ENCODE measurements at places on chromosomes 4 and X. TPM values are rescaled to one million over a fixed set of nuclear protein-coding genes. Genes with fewer than 3 reads are reported as not detected.

COL4A6 gene
- total RNA-seq, result not detected

IL1RAPL2 gene
- not detected for total RNA-seq

MAGEC1 gene
- total RNA-seq, result not detected

GNRHR gene
- not detected for total RNA-seq

PASD1 gene
- total RNA-seq, result not detected

ZXDA gene
- total RNA-seq, result 10.5 TPM

FAM236B gene
- total RNA-seq, result not detected

PABPC5 gene
- not detected for total RNA-seq

FTSJ1 gene
- total RNA-seq, result 48.6 TPM

LINC00632 gene
- 9.5 TPM for total RNA-seq

AKAP14 gene
- not detected for total RNA-seq

SEPTIN11 gene
- 22.4 TPM for total RNA-seq

TMSB15A gene
- total RNA-seq, result 0.46 TPM

GAGE12E gene
- total RNA-seq, result not detected

RNF175 gene
- 9.3 TPM for total RNA-seq

DNA sequence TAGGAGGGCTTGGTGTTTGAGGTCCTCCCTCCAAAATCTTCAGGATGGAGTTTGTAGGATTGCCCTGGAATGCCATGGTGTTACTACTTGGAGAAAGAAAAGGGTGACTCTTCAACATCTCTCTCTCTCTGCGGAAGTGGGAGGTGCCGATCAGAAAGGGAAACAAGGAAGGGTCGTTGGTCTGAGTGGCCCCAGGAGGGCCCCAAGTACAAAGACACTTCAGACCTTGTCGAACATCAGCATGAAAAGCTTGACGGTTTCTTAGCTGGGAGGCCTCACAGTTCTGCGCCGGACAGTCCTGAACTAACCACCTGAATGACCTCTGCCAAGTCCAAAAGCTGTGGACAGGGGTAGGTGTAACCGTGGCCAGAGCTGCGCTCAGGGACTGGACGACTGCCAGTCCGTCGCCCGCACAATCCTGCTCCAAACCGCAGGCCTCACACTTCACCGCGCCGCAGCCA, 646 bp upstream of the GSX2 start:
- H3K27ac ChIP-seq, result no peak overlapping the region
- H3K36me3 ChIP-seq, result no peaks in the 10 kb centered on the region
- peaks cover 20% of the 10 kb centered on the region for H3K4me1 ChIP-seq
- no peak for DNase-seq

DNA sequence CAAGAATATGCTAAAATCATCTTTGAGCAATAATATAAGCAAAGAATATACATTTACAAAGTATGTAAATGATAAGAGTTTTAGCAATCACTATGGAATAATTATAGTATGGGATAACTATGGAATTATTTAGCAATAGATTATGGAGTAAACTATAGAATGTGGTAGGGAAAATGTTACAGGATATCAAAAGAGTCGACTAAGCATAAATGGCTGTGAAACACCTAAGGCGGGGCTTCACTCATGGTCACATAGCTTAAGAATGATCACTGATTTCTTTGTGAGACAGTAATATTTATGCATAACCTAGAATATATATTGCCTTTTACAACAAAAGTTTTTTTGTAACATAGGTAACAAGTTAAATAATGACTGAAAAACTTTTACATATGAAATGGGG, 2049.7 kb downstream of the ARAP2 start:
- no peak overlapping the region for H3K4me3 ChIP-seq
- H3K4me1 ChIP-seq, result no peaks in the 10 kb centered on the region
- H3K27ac ChIP-seq, result no peak overlapping the region
- DNase-seq, result no peak

GRCh38 chr4:128288689-128289106, 1.1 kb upstream of the PGRMC2 start:
- H3K36me3 ChIP-seq, result no peaks in the 10 kb centered on the region
- peak overlapping the region; percentile 88 for H3K4me3 ChIP-seq
- DNase-seq, result peak; percentile 85
- H3K4me1 ChIP-seq, result peaks cover 25% of the 10 kb centered on the region

GRCh38 chrX:115968436-115969252, 201.9 kb upstream of the AGTR2 start:
- no peaks in the 10 kb centered on the region for H3K36me3 ChIP-seq
- no peak overlapping the region for H3K4me3 ChIP-seq
- DNase-seq, result no peak
- H3K27me3 ChIP-seq, result no peaks in the 10 kb centered on the region
- no peaks in the 10 kb centered on the region for H3K4me1 ChIP-seq

DNA sequence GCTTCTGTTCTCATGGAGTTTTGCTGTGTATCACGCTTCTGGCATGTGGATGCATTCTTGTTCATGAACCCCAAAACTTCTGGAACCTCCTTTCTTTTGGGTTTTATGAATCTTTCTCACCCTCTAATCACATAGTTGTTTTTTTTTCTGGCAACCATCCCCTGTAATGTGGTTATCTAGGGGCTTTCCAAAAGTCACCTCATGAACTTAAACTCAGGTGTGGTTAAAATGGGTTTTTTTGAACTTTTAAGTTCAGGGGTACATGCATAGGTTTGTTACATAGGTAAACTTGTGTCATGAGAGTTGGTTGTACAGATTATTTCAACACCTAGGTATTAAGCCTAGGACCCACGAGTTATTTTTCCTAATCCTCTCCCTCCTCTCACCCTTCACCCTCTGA, 1099.4 kb upstream of the SLIT2 start:
- H3K27ac ChIP-seq, result no peak overlapping the region
- H3K36me3 ChIP-seq, result no peaks in the 10 kb centered on the region
- H3K4me1 ChIP-seq, result no peaks in the 10 kb centered on the region

DNA sequence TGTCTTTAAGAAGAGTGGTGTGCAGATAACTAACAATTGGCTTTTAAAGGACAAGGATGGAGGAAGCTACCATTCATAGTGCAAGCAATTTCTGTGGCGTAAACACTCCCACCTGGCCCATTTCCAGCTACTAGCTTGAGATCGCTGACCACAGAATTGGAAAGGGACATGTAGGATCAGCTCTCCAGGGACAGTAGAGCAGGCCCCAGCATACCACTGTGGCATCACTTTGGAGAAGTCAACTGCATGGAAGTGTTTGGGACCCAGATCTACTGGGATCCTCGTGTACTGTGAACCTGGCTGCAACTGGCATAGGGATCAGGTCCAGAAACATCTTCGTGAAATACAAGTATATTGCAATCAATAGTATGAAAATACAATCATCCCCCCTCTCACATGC, 515.0 kb downstream of the INPP4B start:
- no peaks in the 10 kb centered on the region for H3K36me3 ChIP-seq
- peaks cover 20% of the 10 kb centered on the region for H3K4me1 ChIP-seq
- H3K27ac ChIP-seq, result no peak overlapping the region

GRCh38 chrX:120251471-120252011, 929 bp downstream of the ZBTB33 start:
- H3K36me3 ChIP-seq, result peaks cover 4% of the 10 kb centered on the region
- no peak for DNase-seq
- no peaks in the 10 kb centered on the region for H3K4me1 ChIP-seq
- peak overlapping the region; percentile 79 for H3K4me3 ChIP-seq

- H3K4me1 ChIP-seq, result no peaks in the 10 kb centered on the region
- no peak overlapping the region for H3K27ac ChIP-seq
- no peak for DNase-seq
Measured at GRCh38 chr4:77232653-77233052, 75.6 kb downstream of the CCNG2 start.

GRCh38 chr4:8683462-8683861, 90.9 kb downstream of the CPZ start:
- H3K27me3 ChIP-seq, result no peaks in the 10 kb centered on the region
- H3K4me1 ChIP-seq, result no peaks in the 10 kb centered on the region
- H3K27ac ChIP-seq, result no peak overlapping the region
- no peak overlapping the region for H3K4me3 ChIP-seq
- no peak for DNase-seq
- no peaks in the 10 kb centered on the region for H3K36me3 ChIP-seq

GRCh38 chr4:22414833-22415232, 101.0 kb downstream of the ADGRA3 start:
- no peaks in the 10 kb centered on the region for H3K27me3 ChIP-seq
- H3K4me1 ChIP-seq, result no peaks in the 10 kb centered on the region
- no peak overlapping the region for H3K4me3 ChIP-seq
- no peak overlapping the region for H3K27ac ChIP-seq

DNA sequence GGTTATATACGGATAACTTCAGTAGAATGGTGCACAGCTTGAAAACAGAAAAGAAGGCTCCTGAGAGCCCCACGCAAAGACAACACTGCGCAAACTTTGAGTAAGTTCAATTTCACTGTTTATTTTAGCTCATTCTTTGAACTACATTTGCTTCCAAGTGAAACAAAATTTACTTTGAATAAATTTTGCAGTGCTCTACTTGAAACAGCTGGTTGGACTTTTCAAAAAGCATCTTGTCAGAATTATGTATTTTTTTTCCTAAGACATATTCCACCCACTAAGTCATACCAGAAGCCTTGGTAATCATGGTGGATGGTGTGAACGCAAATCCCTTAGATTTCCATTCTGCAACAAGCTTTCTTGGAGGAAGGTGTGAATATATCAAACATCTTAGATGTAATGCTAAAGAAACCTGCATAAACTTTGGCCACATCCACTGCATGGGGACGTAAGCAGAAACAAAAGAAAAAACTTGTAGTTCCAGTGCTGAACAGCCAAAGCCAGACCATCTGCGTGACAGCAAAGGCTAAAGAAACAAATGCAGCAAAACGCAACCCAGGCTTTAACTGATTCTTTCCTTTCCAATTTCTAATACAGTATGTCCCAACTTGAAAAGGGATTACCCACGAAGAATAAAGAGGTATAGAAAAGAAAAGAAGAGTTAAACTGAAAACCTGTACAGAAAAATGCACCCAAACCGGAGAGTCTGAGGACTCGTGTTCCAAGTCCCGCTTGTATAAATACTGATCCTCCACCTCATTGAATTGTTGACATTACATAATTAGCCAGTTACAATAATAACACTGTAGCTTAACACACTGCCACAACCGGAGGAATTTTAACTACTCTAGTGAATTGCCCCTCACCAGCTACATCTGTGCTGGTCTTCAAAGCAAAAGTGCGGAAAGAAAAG, 90.9 kb downstream of the SH3RF1 start:
- DNase-seq, result no peak
- no peak overlapping the region for H3K4me3 ChIP-seq
- no peaks in the 10 kb centered on the region for H3K27me3 ChIP-seq
- H3K27ac ChIP-seq, result no peak overlapping the region

DNA sequence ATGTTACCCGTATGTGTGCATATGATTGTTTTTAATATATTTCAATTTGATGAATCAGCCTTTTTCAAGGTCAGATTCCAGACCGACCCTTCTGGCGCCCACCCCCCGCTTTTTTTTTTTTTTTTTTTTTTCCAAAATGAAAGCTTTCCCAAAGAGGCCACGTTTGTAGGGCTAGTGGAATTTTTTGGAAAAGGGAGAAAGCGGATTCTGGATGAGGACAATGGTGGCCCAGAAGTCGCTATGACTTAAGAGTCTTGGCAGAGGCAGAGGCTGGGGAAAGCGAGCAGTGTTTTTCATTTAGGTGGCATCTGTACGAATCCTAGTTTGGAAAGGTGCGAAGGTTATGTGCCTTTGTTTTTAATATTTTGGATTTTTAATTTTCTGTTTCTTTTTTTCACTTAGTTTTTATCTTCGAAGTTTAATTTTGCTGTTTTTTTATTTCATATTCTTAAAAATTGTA, 14.6 kb downstream of the NDUFB11 start:
- H3K27ac ChIP-seq, result peak overlapping the region; percentile 72
- H3K36me3 ChIP-seq, result no peaks in the 10 kb centered on the region
- DNase-seq, result peak; percentile 1
- H3K4me3 ChIP-seq, result no peak overlapping the region
- no peaks in the 10 kb centered on the region for H3K27me3 ChIP-seq

DNA sequence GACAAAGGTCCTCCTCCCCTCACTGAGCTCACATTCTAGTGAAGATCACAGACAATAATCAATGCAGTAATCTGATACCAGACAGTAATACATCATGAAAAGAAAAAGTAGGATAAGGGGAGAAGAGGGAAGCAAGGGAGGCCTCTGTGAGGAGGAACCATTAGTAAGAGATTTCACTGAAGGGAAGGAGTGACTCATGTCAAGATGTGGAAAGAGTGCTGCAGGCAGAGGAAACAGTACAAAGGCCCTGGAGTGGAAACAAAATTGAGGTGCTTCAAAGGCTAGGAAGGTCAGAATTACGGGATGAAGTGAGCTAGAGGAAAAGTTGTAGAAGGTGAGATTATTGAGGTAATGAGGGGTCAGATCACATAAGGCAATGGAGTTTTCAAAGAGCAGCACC, 38.1 kb downstream of the LAMTOR3 start:
- H3K4me1 ChIP-seq, result peaks cover 3% of the 10 kb centered on the region
- H3K27me3 ChIP-seq, result no peaks in the 10 kb centered on the region
- H3K36me3 ChIP-seq, result no peaks in the 10 kb centered on the region
- H3K27ac ChIP-seq, result no peak overlapping the region
- no peak for DNase-seq
- H3K4me3 ChIP-seq, result no peak overlapping the region

DNA sequence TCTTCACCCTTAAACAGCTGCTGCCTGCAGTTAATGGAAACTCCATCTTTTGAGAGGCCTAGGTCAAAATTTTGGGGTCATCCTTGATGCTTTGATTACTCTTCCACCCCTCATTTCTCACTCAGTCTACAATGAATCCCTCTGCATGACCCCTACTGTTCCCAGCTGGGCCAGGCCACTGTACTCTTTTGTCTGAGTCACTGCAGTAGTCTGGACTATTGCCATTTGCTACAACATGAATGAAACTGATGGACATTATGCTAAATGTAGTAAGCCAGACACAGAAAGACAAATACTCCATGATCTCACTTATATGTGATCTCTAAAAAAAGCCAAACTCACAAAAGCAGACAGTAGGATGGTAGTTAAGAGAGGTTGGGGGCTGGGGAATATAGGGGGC, 28.3 kb downstream of the STK32B start:
- H3K27me3 ChIP-seq, result no peaks in the 10 kb centered on the region
- H3K36me3 ChIP-seq, result no peaks in the 10 kb centered on the region
- H3K4me1 ChIP-seq, result no peaks in the 10 kb centered on the region
- no peak for DNase-seq
- H3K27ac ChIP-seq, result no peak overlapping the region

GRCh38 chrX:40694802-40695201, 40.5 kb downstream of the MED14 start:
- H3K27ac ChIP-seq, result no peak overlapping the region
- no peaks in the 10 kb centered on the region for H3K4me1 ChIP-seq
- H3K36me3 ChIP-seq, result no peaks in the 10 kb centered on the region

DNA sequence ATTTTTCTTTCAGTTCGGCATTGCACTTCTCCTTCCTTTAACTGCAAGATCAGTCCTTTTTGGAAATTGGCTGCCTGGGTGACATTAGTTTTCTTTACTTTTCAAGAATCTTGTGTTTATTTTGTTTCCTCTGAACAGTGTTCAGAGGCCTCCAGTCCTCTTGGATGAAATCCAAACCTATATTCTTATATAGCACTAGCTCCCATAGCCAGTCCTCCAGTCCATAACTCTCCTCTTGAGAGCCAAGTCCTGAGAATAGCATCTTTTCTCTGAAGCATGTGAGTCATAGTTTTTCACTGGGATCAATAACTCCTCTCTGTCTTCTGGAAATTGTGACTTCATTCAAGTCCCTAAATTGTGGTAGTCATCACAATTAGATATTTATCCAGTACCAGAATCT, 357.5 kb downstream of the RAPGEF2 start:
- H3K27me3 ChIP-seq, result no peaks in the 10 kb centered on the region
- H3K27ac ChIP-seq, result no peak overlapping the region
- no peak overlapping the region for H3K4me3 ChIP-seq
- H3K36me3 ChIP-seq, result no peaks in the 10 kb centered on the region
- H3K4me1 ChIP-seq, result no peaks in the 10 kb centered on the region
- no peak for DNase-seq

GRCh38 chrX:38820751-38821150, 19.5 kb downstream of the MID1IP1 start:
- no peak overlapping the region for H3K27ac ChIP-seq
- peaks cover 22% of the 10 kb centered on the region for H3K4me1 ChIP-seq
- DNase-seq, result no peak
- H3K27me3 ChIP-seq, result no peaks in the 10 kb centered on the region
- H3K4me3 ChIP-seq, result no peak overlapping the region
